Stimulated activated CD8-positive, alpha-beta memory T cell treated with anti-CD3 and anti-CD28 coated beads, Interleukin-15, amount 100 ng/mL, for 48 hours (primary cell): ENCODE measurements at places on chromosomes 4 and X.

DNA sequence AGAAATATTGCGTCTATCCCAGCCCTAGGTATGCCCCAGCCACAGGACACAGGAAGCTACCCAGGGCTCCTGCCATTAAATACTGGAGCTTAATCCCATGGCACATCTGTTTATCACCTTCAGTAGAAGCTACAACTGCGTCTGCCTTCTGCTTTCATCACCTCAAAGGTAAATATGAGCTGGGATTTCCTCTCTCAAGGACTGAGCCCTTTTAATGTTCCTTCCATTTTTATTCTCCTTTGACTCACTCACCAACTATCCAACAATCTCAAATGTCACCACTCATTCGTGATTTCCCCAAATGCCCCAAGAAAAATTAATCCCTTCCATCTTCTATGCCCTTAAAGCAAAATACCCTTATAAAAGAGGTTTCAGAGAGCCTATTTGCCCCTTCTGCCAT lies 1.8 kb upstream of the MID1 start:
- no peak for DNase-seq

GRCh38 chr4:164056426-164057142 lies 562.1 kb downstream of the TMA16 start:
- no peak for DNase-seq

DNA sequence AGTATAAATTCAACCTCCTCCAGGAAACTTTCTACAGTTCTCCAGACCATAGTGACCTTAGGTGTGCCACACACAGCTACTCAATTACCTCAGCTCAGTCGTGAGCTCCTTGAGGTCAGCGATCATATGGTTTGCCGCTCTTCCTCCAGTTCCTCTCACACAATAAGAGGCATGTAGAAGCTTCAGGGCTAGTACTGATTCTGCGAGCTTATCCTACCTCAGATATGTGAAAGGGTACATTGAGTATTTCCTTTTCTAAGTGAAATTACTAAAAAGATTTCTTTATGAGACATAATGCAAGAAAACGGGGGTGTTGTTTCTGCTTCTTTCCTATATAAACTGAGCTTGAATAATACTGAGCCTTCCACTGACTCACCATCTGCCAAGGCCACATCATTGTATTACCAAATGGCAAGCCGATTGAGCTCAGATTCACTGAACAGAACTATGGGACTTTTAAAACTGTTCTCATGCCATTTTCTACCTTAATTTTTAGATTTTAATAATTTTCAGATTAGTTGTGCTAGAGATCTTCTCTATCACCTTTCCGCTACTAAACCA lies 183.1 kb downstream of the HS6ST2 start:
- no peak for DNase-seq

GRCh38 chr4:33739884-33740632 lies 2504.3 kb downstream of the ARAP2 start:
- no peak for DNase-seq

- no peak for DNase-seq
These were observed 495.0 kb upstream of the SLIT2 start for GRCh38 chr4:19756661-19757060.

GRCh38 chr4:985123-985830 lies 1.6 kb upstream of the IDUA start:
- DNase-seq, result peak; percentile 66

DNA sequence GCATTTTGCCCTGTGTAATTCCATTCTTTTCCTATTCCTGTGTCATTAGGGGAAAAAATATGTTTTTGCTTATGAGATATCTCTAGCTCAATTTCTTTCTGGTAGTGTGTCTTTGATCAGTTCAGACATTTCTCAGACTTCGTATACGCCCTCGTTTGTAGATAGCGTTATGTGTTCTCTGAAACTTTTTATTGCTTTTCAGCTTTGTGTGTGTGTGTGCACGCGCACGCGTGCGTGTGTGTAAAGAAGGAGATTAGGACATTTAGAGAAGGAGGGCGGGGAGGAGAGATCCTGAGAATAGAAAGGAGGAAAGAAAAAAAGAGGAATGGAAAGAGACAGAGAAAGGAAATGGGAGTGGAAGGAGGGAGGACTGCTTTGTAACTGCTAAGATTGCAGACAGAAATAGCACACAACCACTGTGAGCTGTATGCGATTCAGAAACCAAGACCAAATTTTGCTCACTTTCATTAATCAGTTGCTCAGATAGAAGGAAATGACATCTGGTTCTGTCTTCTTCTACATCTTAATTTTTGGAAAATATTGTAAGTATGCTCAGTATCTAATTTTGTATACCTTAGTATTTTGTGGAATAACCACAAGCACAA lies at the start of gene RXFP1:
TSS of gene RXFP1 (plus strand) at position 399 of the 605 bp plus-strand sequence. CDS start at position 494, 95 bp downstream.
- no peak for DNase-seq

DNA sequence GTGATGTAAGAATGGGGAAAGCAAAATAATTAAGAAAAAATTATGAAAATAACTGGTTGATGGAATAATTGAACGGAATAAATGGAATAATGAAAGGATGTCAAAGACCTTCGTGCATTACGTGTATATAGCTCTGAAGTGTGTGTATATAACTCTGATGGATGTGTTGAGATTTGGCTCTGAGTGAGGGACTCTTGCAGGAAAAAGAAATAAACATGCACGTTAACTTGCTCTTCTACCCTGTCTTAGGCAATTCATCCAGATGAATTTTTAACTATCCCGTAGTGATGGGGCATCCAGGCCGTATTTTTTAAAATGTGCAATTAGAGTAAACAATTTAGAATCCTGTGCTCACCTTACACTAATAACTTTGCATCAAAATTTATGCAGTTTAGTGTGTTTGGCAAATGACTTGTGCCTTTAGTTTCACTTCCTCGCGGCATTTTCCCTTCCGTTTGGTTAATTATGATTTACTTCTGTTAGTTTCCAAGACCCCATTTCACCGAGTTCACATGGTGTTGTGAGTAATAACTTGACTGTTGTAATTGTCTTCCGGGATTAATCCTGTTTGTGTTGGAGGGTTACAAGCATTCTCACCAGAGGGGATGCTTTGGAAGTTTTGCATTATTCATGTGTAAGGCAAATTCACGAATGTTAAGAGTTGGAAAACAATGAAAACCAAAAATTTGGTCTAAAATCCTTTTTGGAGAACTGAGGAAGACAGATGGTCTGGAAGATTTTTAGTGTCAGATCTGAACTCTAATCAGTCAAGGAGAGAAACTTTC lies 256.5 kb upstream of the FAT1 start:
- no peak for DNase-seq

DNA sequence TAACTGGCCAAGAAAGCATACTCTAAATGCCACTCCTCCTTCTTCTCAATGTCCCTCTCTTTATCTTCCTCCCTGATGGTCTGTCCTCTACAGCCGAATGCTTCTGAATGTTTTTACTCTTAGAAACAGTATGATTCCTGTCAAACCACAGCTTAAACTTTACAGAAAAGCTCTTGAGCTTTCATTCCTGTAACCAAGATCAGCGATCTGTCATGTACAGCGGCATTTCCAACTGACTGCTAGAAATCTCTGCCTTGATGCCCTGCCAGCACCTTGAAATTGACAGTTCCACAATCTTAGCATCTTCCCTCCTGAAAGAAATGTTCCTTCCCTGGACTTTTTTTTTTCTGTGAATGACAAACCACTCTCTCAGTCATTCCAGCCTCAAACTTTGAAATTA lies 11.5 kb upstream of the GATB start:
- DNase-seq, result no peak

- DNase-seq, result no peak
These were observed 94.6 kb upstream of the WDR44 start for GRCh38 chrX:118251271-118251670.

DNA sequence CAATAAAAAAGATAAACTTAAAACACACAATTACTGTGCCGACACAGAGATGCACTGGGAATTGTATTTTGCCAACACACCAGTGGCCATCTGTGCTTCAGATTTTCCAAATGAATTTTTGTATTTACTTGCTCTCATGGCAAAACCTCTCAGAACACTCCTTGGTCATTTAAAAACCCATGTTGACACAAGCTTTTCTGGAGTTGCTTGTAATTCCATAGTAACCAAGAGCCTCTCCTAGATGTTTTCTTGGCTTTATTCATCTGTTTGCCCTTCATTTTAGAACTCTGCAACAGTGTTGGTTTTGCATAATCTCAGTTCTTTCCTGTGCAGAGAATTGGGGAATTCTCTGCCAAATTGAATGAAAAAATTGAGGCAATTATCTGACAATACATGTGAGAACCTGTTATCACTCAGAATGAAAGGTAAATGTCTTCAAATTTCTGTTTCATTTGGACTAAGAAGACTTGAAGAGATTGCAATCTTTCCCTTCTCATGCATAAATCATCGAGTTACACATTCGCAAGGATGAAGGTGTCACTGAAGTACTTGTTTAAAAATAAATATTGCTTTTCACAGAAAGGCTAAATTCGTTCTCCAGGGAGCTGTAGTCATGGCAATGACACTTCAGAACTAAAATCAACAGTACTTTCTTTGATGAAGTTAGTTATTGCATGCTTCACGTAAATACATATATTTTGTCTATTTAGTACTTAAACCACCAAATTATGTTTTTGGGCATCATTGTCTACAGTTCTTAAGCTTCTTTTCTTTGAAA lies 301.8 kb upstream of the CTSO start:
- DNase-seq, result no peak

- no peak for DNase-seq
These were observed 53.8 kb upstream of the NAP1L2 start for GRCh38 chrX:73268463-73268862.

DNA sequence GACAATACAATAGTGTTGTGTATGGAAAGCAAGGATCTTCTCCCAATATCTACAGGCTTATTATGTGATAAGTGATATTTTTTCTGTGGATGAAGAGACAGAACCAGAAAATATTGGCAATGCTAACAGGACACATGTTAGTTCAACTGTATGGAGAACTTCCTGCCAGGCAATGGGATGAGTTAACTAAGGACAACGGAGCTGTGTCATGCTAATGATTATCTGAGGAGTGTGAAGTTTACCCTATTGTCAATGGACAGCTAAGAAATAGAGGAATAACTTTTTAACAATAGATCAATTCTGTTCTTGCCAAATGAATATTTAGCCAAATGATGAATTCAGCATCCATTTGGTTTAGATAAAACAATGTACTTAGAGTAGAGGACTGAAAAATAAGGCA lies 180.0 kb downstream of the GALNTL6 start:
- no peak for DNase-seq
